Osteocyte (in vitro differentiated cells): ENCODE measurements at places on chromosomes 1 and 21. TPM values are rescaled to one million over a fixed set of nuclear protein-coding genes. Genes with fewer than 3 reads are reported as not detected.

GRCh38 chr1:232968965-232969364 is 18.6 kb downstream of the NTPCR start:
- H3K4me3 ChIP-seq, result no peak overlapping the region
- no peak overlapping the region for H3K27ac ChIP-seq
- no peak for DNase-seq
- peaks cover 54% of the 10 kb centered on the region for H3K36me3 ChIP-seq
- H3K27me3 ChIP-seq, result no peaks in the 10 kb centered on the region
- H3K4me1 ChIP-seq, result no peaks in the 10 kb centered on the region

DNA sequence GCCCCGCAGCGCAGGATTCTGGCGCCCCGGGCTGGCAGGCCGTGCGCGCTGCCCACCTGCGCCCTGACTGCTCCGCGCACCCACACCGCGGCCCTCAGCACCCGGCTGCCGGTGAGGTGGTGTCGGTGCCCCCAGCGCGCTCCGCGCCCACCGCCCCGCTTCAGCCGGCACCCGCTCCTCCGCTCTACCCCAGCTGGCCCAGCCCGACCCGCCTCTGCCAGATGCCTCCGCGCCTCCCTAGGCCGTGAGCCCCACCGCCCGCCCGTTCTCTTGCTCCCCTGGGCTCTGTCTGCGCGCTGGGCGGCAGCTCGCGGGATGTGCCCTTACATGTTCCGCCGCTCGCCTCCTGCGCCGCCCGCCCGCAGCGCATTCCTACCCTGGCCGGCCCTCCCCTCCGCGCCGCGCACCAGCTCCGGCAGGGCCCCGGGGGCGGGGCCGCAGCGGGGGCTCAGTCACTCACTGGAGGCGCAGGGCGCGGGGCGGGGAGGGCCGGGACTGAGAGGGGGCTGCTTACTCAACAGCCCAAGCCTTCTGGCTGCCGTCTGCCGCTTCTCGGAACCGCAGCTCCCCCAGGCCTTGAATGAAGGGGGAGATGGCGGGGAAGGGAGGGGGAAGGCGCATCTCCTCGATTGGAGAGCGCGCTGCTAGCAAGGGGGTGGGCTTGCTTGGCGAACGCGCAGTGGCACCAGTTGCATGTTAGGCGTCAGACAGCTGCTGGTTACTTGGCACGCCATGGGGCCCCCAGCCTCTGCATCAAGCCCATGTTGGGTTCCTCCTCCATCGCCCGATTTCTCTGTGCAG is at the start of gene PHLDA3:
TSS of gene PHLDA3 (minus strand) at position 345 of the 801 bp plus-strand sequence. CDS start 402 bp downstream, outside the sequence.
- peak within 1 kb of the TSS; percentile 85 for H3K27ac ChIP-seq
- H3K4me1 ChIP-seq, result peaks cover 38% of the 10 kb centered on the region
- peaks cover 14% of the 10 kb centered on the region for H3K36me3 ChIP-seq
- no peaks in the 10 kb centered on the region for H3K27me3 ChIP-seq
- peak; percentile 93 for DNase-seq

- H3K4me3 ChIP-seq, result no peak overlapping the region
- H3K4me1 ChIP-seq, result no peaks in the 10 kb centered on the region
- DNase-seq, result no peak
- H3K36me3 ChIP-seq, result no peaks in the 10 kb centered on the region
- no peak overlapping the region for H3K27ac ChIP-seq
Observed at GRCh38 chr1:158537609-158538008, 16.6 kb downstream of the OR6Y1 start.

GBP6 gene
- total RNA-seq, result not detected in 2 replicates

- peak overlapping the region; percentile 74 for H3K27ac ChIP-seq
- H3K36me3 ChIP-seq, result no peaks in the 10 kb centered on the region
- peaks cover 86% of the 10 kb centered on the region for H3K4me1 ChIP-seq
- no peak overlapping the region for H3K4me3 ChIP-seq
- no peak for DNase-seq
Observed at GRCh38 chr1:31931593-31932225, 6.5 kb downstream of the PTP4A2 start.

SELL gene
- not detected in 2 replicates for total RNA-seq

RNU1-3 gene
- 2,650 and 2,859 TPM in 2 replicates for total RNA-seq

ADAM30 gene
- not detected in 2 replicates for total RNA-seq

DNA sequence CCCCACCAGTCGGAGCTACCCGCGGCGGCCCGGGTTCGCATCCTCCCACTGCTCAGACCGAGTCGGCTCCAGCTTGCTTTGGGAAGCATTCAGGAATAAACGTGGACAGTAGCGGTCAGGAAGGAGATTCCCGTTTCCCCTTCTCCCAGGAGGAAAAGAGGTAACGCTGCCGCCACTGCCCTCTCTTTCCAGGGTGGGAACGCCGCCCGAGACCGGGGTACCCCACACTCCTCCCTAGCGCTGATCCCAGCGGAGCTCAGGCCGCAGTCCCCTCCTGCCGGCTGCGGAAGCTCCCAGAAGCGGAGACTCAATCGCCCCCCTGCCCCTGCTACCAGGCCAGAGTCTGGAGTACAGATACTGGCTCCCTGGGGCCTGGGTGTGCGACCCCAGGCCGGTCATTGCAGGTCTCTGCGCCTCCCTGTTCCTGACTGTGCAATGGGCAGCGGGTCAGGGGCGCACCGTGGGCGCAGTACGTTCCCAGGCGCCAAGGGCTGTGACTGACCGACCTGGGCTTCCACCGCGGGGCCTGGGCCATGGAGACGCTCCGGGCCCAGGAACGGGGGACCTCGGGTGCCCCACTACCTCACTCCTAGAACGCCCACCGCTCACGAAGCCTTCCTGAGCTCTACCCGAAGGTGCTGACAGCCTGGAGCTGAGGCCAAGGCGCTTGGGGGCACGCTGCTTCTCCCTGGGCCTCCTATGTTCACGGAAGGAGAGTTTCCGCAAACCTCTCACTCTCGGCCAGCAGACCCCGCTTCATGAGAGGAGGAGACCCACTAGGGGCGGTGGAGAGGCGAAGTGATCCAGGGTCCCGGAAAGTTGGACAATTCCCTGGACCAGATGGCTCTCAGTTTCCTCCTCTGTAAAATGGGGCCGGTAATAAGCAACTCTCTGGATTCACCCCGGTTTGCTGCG is 7.8 kb downstream of the DMRTA2 start:
- peaks cover 82% of the 10 kb centered on the region for H3K27me3 ChIP-seq
- no peak overlapping the region for H3K4me3 ChIP-seq
- peaks cover 31% of the 10 kb centered on the region for H3K4me1 ChIP-seq
- no peak overlapping the region for H3K27ac ChIP-seq

DNA sequence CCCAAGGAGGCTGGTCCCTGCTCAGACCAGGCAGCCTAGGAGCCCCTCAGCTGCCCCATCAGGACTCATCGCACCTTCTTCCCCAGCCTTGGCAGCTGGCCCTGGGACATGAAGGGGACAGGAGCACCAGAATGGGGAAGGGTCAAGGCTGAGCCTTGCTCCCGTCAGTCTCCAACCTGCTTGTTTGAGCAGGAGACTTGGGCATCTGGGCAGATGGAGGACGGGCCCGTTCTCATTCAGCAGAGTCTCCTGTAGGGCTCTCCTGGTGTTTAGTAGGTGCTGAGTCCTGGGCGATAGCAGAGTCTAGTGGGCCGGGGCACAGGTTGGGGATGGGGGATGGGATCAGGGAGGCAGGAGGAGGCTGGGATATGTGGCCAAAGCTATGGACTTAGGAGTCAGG is 47.4 kb upstream of the WNT4 start:
- H3K4me3 ChIP-seq, result no peak overlapping the region
- no peak overlapping the region for H3K27ac ChIP-seq
- no peaks in the 10 kb centered on the region for H3K36me3 ChIP-seq
- no peaks in the 10 kb centered on the region for H3K4me1 ChIP-seq
- no peak for DNase-seq

- H3K36me3 ChIP-seq, result no peaks in the 10 kb centered on the region
- H3K4me3 ChIP-seq, result no peak overlapping the region
- H3K27ac ChIP-seq, result no peak overlapping the region
- DNase-seq, result no peak
Observed at GRCh38 chr1:4396551-4396950, 257.9 kb upstream of the AJAP1 start.

OLIG2 gene
- total RNA-seq, result 0.37 and 0.56 TPM in 2 replicates

PLPPR4 gene
- 5.2 and 5.5 TPM in 2 replicates for total RNA-seq

TMEM269 gene
- total RNA-seq, result 0.21 and 0.67 TPM in 2 replicates

DNA sequence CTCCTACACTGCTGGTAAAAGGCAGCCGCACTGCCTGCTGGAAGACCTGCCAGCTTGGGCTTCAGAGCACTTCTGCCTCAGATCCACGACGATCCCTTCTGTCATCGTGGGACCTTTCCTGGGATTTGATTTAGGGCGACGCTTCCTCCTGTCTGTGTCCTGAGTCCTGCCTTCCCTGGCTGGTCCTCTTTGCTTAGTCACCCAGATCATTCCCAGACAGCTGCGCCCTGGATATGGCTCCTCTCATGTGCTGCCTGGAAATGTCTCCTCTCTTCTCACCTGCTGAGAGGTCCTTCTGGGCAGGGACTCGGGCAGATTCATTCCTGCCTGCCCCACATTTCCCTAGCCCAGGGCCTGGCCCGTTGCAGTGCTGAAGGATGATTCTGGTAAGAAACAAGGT is 72.4 kb upstream of the POU3F1 start:
- no peak for DNase-seq
- H3K4me3 ChIP-seq, result no peak overlapping the region
- no peaks in the 10 kb centered on the region for H3K27me3 ChIP-seq
- H3K4me1 ChIP-seq, result no peaks in the 10 kb centered on the region
